Iris pigment epithelial cell (primary cell): ENCODE measurements at places on chromosomes 4 and X.

- DNase-seq = no peak
These were observed 56.4 kb upstream of the DDX60 start for GRCh38 chr4:168374772-168375523.

DNA sequence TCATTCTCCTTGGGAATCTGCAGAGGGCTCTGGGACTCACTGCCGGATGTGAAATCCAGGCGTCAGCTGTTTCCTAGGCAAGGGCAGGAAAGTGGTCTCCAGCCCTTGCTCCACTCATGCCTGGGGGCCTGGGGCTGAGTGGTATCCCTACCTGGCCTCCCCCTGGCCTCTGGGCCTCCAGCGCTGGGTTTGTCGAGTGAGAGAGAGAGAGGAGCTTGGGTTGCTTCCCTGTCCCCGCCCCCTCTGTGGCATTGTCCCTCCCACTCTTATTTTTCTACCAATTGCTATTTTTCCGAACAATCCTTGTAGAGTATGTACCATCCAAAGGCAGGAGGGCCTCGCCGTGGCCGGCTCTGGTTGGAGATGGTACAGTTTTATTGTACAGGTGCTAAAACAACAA lies 53.1 kb downstream of the ELF4 start:
- DNase-seq = no peak

DNA sequence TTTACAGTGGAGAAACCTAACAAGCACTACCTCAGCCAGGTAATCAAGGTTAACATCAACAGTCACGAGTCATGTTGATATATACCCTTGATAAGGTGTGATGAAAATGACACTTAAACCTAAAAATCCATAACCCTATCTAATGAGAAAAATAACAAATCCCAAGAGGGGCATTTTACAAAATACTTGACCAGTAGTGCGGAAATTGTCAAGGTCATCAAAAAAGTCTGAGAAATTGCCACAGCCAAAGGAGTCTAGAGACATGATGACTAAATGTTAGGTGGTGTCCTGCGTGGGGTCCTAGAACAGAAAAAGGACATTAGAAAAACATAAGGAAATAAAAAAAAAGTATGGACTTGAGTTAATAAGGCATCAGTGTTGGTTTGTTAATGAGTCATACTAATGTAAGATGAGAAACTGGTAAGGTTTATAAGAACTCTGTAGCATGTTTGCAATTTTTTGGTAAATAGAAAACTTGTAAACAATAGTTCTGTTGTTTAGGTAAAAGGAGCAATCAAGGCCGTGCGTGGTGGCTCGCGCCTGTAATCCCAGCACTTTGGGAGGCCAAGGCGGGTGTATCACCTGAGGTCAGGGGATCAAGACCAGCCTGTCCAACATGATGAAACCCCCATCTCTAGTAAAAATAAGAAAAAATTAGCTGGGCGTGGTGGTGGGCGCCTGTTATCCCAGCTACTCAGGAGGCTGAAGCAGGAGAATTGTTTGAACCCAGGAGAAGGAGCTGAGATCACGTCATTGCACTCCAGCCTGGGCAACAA lies 2.9 kb downstream of the RPL36A start:
- DNase-seq = no peak

- DNase-seq = no peak
These were observed 205.8 kb downstream of the NWD2 start for GRCh38 chr4:37450309-37450708.

- no peak for DNase-seq
These were observed 18.9 kb upstream of the ABLIM2 start for GRCh38 chr4:8177552-8177951.

- no peak for DNase-seq
These were observed 57.6 kb upstream of the UBQLN2 start for GRCh38 chrX:56505866-56506265.

DNA sequence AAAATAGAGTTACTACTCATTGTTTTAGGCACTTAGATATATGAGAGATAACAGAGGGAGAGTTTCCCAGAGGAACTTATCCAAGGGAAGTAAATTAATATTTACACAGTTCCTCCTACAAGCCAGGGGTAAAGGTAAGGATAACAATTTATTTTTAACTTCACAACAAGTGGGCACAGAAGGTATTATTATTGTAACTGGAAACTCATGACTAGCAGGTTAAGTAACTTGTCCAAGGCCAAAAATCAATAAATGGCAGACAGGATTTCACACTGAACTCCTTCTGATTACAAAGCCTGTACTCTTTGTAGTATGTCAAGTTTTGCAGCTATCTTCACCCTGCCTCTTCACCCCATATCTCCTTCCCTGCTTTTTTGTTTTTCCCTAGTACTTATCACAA lies 46.9 kb upstream of the F8A3 start:
- DNase-seq = no peak

DNA sequence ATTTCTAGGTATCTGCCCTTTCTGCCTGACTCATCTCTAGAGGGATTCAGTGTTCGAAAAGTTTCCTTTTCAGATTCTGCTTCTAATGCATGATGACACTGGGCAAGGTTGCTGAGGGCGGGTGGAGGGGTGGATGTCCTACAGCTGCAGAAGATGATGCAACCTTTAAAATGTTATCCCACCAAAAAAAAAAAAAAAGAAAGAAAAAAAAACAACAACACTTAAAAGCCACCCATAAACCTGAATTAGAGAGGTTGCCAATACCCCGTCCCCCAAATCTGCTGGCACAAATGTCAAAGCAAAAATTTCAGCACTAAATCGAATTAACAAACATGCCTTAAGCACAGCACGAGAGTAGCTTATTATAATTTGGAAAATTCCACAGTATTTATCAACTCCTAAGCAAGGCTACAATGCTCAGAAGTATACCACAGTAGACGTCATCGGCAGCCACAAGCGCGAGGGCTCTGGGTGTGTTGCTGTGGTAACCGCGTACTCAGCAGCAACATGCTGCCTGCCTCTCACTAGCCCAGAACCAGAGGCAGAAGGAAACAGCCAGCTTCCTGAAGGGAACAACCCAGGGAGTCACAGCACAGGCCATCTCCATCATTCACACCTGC lies 167.5 kb upstream of the MAP3K15 start:
- DNase-seq = peak; percentile 94

GRCh38 chr4:87541956-87542709 lies 13.0 kb upstream of the SPARCL1 start:
- DNase-seq = no peak

- peak; percentile 52 for DNase-seq
These were observed 1.3 kb downstream of the MSX1 start for GRCh38 chr4:4860600-4861389.
